ENCODE measurements at places on chromosomes 2 and 18.

DNA sequence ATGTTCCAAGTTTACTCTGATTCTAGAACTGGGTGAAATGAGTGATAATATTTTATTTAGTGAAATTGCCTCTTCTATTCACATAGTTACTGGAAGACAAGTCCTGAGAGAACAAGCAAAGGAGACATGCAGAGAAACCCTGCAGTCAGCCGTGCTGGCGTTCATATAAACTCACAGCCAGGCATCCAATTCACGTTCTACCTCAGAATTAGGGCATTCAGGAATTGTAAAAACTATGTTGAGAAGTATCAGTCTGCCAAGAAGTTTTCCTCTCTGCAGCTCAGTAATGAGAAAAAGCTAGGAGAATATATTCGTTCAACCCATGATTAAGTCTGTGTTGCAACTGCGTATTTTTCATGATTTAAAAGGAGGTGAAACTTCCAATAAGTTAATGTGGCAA lies 156.2 kb upstream of the DSEL start:
- no peak for DNase-seq

DNA sequence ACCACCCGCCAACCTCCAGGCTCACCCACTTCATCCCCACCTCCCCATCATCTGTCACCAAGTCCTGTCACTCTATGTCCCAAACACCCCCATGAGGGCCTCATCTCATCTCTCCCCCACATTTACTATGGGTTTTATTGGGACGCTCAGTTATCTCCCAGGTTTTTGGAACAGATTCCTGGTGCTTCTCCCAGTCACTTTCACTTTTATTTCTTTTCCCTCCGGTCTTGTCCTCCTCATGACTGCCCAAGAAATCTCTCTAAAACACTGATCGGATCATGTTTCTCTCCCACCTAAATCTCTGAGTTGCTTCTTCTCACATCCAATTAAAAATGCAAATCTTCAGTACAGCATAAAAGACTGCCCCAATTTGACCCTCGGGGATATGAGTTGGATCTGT lies 273.1 kb downstream of the PHLPP1 start:
- no peak for DNase-seq

- no peak for DNase-seq
Measured at GRCh38 chr2:101446869-101447268, 28.0 kb downstream of the RFX8 start.

DNA sequence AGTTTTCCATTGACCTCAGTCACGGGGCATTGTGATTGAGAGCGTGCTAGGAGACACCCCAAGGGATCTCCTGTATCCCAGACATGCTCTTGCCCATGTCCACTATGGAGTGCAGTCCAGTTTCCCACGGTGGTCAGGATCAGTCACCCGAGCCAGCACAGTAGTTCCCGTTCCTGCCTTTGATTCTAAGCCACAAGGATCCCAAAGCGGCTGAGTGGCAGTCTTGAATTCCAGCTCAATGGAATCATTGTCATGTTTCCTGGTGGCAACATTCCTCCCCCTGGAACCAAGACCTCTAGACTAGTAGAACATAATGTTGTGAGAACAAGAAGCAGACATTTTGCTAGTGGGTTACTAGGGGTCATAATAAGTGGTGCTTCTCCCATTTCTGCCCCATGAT lies 154.3 kb downstream of the SEPTIN10 start:
- DNase-seq: no peak

- DNase-seq: no peak
Measured at GRCh38 chr2:143151111-143151752, 22.0 kb downstream of the ARHGAP15 start.

DNA sequence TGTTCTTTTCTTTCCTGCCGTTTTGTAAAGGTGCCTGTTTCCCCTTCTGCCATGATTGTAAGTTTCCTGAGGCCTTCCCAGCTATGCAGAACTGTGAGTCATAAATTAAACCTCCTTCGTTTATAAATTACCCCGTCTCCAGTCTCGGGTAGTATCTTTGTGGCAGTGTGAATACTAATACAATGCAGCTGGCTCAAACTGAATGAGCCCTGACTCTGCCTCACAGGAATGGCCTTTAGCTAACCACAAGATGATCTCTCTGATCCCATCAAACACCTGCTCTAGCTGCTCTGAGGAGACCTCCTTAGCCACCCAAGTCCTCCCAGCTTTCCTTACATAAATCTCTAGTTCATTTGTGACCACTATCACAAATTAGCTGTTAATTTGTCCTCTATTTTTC lies 41.5 kb upstream of the CAB39 start:
- no peak for DNase-seq

- DNase-seq: no peak
Measured at GRCh38 chr2:137202318-137202717, 437.0 kb downstream of the THSD7B start.

DNA sequence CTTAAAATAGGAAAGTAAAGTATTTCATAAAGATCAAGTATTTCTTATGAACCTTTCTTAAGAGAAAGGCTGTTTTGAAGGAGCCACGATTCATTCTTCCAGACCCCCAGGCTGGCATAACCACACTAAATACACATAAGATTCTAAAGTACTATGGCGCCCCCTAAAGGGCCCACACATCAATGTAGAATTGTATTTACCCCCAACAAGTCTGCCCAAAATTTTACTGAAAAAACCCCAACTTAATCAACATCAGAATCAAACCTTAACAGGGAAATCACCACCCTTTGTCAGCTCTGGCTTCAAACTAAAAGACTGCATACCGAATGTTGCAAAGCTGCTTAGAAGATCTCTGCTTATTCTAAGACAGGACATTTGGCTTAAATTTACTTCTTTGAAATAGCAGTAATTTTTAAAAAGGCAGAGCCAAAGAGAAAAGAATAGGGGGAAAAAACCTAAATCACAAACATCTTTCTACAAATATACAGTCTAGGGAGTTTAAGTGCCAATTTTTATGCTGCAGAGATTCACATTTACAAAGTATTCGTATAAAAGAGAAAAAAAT lies 20.4 kb upstream of the BCL2 start:
- no peak for DNase-seq

DNA sequence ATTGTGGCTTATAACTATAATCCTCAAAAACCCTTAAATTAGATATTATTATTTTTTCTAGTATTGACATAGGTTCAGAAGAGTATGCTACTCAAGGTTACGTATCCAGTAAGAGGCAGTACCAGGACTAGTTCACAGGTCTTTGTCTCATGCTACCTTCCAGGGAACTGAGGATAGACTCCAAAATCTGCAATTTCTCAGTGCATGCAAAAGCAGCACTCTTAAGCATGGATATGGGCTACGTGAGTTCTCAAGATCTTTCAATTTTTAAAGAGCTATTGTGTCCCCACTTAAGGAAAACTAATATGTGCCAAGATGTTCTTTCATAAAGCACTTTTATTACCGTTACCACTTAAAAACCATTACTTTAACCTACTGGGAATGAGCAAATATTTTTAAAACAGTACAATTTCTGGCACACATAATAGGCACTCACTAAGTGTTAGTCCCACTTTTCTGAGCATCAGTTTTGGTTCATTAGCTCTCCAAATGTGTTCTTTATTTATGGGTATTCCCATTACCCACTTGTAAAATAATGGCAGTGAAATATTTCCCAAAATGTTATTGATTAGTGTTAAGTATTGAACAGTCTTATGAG lies 113.8 kb upstream of the TTN start:
- DNase-seq: no peak

DNA sequence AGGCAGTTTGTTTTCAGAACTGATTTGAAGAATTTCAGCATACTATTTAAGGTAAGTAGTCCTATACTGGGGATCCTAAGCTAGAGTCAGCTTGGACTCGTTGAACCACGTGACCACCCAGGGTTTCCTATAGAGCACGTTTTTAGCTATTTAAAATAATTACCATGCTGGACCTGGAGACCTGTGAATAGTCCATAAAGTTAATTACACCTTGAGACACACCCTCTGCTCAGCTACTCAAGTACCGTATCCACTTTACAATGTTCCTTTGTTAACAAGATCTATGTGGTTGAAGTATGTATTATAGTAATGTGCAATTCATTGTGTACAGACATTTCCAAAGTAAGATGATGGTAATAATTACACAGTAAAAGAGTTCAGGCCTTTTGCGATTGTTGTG lies 67.6 kb downstream of the CRIM1 start:
- no peak for DNase-seq

- no peak for DNase-seq
Measured at GRCh38 chr2:233772153-233772552, 6.0 kb upstream of the MROH2A start.

GRCh38 chr2:48114256-48114655 lies 208.0 kb upstream of the FBXO11 start:
- DNase-seq: peak; percentile 24

DNA sequence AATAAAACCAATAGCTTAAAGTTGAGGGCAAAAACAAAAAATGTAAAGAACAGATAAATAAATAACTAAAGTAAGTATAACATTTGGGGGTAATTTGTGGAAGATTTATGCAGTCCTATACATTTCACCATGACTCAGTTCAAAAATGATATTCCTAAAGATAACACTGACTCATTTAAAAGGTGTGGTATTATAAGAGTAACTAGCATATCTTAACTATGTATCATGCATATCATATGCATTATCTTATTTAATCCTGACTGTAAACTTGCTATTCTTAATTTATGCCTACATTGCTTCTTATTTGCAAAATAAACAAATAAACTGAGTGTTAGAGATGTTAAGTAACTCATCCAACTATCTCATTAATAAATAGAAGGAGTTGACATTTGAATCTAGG lies 726.5 kb upstream of the PKDCC start:
- no peak for DNase-seq

GRCh38 chr18:21559195-21559594 lies 41.3 kb downstream of the ESCO1 start:
- no peak for DNase-seq

DNA sequence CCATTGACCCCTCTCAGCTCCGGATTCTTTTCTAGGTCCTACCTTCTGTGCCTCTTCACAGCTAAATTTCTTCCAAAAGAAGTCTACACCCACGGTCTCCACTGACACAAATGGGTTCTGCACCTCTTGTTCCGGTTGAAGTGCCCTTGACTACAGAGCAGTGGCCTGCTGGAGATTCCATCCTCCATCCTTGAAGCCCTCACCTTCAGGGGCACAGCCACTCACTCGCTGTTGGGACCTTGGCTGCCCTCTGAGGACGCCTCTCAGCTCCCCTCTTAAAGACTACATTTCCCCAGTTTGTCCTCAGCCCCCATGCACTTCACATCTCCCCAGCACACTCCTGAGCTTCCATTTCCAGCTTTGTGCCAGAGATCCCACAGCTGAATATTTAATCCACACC lies 226.3 kb downstream of the ATAD2B start:
- DNase-seq: no peak

Measured in activated CD4-positive, alpha-beta T cell treated with anti-CD3 and anti-CD28 coated beads for 1 hour (primary cell).